ENCODE measurements at places on chromosomes 2 and 18. TPM values are rescaled to one million over a fixed set of nuclear protein-coding genes. Genes with fewer than 3 reads are reported as not detected.

The CYP20A1 gene
- 35.9 TPM for total RNA-seq

The ODC1 gene
- total RNA-seq = 39.2 TPM

The CREB1 gene
- 75.5 TPM for total RNA-seq

The KCNG2 gene
- 0.54 TPM for total RNA-seq

The C2orf81 gene
- total RNA-seq = 11.5 TPM

The MFSD2B gene
- total RNA-seq = 0.40 TPM

The LOXHD1 gene
- total RNA-seq = 1.2 TPM

The CFC1 gene
- total RNA-seq = not detected

The VWC2L gene
- not detected for total RNA-seq

The DAW1 gene
- total RNA-seq = 3.9 TPM

DNA sequence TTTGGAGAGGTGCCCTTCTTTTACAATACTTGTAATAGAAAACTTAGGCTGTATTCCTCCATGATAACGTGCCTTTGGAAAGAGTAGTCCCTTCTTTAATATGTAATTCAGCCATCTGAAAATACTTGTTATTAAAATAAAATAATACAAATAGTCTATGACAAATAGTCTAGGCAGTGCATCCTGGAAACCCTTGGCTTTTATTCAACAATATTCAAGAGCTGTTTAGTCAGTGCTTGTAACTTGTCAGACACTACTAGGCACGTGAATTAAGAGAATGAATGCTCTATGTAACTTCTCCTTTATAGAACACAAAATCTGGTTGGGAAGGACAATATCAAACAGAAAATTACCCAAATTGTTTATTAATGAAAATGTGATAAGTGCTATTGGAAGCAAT, 388.2 kb downstream of the MTX2 start:
- DNase-seq = no peak

DNA sequence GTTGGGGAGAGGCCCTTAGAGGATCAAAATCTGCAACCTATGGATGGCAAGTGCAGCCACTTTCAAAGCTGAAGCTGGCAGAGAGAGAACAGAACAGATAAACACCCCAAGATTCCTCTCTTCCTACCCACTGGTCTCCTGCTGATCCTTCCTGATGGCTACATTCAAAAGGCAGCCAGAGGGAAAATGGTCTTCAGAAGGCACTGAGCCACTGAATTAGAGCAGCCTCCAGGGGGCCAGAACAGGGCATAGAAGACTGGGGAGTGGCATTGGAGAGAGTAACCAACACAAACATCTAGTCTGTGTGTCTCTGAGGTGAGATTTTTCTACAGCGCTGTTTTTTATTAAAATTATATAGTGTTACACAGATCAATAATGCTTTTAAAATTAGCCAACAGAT, 432.6 kb downstream of the PARD3B start:
- no peak for DNase-seq

GRCh38 chr2:16104949-16105668, 164.8 kb downstream of the MYCN start:
- no peak for DNase-seq

DNA sequence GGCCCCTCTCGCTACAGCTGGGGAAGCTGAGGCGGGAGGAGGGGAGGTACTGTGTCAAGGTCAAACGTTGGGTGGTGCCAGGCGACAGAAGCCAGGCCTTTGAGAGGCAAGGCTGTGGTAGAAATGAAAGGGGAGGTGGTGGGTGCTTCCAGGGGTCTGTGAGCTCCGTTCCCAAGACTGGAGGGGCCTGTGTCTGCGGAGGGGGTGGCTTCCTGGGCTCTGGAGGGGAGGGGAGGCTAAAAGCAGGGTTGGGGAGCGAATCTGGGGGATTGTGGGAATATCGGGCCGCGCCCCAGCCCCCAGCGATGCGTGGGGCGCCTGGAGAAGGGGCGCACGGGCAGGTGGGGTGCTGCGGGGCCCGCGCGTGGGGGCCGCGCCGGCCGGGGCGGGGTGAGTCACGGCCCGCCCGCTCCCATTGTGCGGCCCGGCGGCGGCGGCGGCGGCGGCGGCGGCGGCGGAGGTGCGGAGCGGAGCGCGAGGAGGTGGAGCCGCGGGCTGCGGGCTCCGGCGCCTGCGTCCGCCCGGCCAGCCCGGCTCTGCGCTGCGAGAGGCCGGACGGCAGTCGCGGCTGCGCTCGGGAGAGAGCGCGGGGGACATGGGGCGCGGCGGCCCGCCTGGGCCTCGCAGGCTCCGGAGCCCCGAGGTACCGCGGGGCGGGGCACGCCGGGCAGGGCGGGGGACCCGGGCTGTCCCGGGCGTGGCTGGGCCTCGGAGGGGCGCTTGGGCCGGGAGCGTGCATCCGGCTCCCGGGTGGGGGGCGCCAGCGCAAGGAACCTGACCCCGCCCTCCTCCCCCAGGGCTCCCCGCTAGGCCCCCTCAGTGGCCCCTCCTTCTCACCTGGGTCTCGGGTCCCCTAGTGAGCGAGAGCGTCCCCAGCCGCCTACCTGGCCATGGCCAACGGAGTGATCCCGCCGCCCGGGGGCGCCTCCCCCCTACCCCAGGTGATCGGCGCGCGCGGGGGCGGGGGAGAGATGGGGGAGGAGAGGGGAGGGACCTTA, at the start of gene SLC4A3:
Gene SLC4A3, plus strand, starts transcription at position 528 of the 998 bp plus-strand sequence. Its CDS starts 363 bp downstream, at position 891.
- no peak for DNase-seq

DNA sequence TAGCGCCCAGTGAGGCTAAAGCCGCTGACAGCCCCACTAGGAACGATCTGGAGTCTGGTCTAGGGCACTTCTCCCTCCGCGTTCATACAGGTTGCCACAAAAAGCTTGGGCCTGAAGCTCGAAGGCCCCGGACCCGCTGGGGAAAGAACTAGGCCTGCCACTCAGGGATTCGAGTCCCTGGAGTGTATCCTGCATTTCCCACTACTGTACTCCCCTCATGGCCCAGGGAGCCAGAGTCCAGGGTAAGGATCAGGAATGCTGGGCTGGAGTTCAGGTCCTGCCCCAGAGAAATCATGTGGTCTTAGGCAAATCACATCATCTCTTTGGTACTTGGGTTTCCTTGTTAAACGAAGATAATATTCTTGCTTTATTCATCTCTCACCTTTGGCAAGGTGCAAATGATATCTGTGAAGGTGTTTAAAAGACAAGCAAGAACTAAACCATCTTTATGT, 1.4 kb upstream of the ZFP36L2 start:
- DNase-seq = no peak

- no peak for DNase-seq
Measured at GRCh38 chr2:68390586-68390985, 25.5 kb downstream of the PLEK start.

DNA sequence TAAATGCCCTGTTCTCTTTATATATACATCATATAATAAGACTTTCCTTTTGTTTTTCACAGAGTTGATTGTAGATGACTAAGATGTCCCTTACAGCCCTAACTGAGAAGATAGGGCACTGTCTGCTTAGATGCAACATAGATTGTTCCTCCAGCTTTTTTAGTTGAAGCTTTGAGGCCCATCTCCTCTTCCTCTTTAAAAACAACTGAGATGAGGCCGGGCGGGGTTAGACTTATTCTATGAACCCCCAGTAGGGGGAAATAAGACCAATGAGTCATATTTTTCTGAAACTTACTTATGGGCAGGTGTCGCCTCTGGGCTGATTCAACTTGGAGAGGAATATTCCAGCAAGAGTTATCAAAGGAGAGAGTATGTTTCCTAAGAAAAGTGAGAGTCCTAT, 84.6 kb downstream of the FBXO15 start:
- DNase-seq = no peak

DNA sequence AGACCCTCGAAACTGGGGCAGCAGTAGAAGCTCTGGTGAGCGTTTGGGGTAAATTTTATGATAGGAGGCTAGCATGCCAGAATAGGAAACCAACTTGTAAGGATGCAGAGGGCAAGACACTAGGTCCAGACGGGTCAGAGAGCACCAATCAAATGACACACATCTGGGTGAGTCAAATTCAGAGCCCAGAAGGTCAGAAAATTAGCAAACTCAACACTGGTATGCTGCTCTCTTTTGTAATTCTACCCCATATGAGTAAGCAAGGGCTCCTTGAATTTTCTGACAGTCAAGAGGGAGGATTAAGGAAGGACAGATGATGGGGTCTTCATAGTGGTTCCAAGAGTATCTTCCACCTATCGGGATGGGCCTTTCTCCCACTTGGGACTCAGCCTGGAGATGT, 209.8 kb downstream of the BCL2 start:
- DNase-seq = no peak

GRCh38 chr2:20447437-20448245, 767 bp downstream of the RHOB start:
- peak; percentile 53 for DNase-seq

DNA sequence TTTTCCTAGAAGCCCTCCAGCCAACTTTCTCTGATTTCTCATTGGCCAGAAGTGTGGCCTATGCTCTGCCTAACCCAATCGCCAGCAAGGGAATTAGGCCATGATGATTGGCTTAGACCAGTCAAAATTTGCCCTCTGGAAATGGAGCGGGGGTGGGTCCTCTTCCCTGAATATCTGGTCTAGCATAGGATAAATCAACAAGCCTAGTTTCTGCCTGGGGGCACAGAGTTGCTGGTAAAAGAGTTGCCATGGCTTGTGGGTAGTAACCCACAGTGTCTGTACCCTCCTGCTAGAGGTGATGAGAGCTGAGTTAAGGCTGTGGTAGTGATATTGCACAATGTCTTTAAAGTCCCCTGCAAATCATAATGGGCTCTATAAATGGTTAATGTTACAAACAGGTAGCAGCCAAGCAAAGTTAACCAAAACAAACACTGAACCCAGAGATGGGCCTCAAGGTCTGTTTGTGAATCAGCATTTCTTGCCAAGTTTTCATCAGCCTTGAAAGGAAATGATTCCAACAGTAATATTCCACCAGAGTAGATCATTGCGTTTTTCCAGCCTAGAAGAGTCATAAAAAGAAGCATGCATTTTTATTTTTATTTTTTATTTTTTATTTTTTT, 19.3 kb downstream of the GALM start:
- DNase-seq = no peak

DNA sequence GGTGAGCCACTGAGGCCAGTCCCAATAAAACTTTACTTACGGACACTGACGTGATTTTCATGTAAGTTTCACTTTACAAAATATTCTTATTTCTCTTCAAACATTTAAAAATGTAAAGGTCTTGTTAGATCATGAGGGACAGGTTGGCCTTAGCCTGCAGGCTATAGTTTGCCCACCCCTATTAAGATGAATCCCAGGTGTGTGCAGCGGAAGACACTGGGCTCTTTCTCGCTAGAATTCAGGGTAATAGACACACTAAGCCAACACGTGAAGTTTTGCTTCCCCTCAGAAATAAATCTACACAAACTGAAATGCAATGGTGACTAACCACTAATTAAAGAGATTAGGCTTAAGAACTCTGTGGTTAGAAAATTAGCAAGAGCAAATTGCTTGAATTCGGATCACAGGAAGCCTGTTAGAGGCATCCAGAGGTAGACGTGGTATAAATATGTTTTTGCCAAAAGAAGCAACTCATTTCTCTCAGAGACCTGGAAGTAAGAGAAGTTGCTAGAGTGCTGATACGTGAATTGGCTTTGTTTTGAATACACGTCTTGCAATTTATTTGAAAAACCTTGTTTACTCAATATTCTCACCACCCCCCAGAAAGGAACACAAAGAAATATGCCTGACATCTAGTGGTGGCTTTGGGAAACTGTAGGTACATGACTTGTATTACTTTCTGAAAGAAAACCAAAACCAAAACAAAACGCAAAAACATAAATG, 151.6 kb downstream of the DTNB start:
- DNase-seq = no peak

- DNase-seq = no peak
Measured at GRCh38 chr2:150410809-150411208, 76.7 kb downstream of the RND3 start.

- no peak for DNase-seq
Measured at GRCh38 chr2:70992945-70993853, 1.5 kb downstream of the TEX261 start.

DNA sequence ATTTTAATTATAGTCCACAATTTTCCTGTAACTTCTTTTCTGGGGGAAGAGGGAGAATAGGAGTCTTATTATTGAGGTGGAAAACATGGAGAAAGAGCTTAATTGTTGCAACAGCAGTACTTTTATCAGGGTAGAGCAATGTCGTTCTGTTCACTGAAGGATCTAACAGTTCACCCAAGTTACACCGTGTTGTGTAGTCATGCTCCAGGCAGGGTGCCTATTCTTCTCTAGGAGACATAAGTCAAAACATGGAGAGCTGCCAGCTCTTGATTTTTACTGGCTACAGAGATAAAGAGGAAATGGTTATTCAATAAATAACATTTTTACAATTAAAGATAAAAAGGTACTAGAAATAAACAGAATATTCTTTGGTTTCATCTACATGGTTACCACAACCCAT, 594.3 kb upstream of the NETO1 start:
- DNase-seq = no peak

- no peak for DNase-seq
Measured at GRCh38 chr2:110717734-110718133, 14.6 kb upstream of the ACOXL start.

DNA sequence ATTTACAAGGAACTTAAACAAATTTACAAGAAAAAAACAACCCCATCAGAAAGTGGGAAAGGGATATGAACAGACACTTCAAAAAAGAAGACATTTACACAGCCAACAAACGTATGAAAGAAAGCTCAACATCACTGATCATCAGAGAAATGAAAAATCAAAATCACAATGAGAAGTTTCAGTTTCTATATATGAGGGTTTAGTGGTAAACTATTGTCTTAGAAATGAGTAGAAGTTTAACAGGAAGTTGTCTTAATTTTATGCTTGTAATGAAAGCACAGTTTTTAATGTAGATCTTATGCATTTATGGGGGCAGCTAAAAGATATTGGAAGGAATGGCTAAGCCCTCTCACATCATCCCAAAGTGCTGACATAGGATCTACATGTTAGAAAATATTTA, 325.4 kb downstream of the ERBB4 start:
- no peak for DNase-seq

Measured in upper lobe of left lung (tissue), 6 donors.